ENCODE measurements at places on chromosomes 3 and 15. TPM values are rescaled to one million over a fixed set of nuclear protein-coding genes. Genes with fewer than 3 reads are reported as not detected.

GRCh38 chr15:25180606-25181292 lies 226.0 kb downstream of the SNRPN start:
- DNase-seq, result no peak

RTP2 gene
- total RNA-seq, result not detected

DNA sequence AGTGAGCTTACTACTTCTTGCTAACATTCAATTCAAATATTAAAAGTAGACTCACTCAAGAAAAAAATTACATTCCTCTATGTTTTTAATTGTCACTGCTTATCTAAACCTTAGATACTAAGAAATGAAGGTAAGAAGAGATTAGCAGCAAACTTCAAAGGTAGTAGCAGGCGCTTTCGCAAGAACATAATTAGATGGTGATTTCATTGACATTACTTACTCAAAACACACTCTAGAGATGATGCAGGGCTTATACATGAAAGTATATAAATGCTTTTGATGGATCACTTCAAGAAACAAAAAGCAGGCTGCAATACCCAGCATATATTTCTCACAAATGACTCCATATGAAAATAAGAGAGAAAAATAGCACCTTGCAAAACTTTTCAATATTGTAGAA lies 86.8 kb downstream of the FSIP1 start:
- DNase-seq, result no peak

DNA sequence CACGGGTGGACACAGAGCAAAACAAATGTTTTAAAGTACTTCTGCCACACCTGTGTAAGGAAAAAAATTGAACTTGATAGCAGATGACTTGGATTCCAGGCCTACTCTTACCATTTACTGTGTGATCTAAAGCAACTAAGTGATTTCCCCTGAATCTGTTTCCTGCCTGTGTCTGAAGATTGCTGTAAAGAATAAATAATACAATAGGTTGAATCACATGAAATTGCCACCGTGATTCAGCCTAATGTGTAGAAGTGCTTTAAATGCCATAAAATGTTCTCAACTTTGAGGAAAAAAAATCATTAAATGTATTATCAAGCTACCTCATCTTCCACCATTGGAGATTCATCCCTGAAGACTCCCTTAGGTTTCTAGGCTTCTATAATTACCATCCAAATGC lies 27.6 kb upstream of the NUDT16 start:
- DNase-seq, result no peak

DNA sequence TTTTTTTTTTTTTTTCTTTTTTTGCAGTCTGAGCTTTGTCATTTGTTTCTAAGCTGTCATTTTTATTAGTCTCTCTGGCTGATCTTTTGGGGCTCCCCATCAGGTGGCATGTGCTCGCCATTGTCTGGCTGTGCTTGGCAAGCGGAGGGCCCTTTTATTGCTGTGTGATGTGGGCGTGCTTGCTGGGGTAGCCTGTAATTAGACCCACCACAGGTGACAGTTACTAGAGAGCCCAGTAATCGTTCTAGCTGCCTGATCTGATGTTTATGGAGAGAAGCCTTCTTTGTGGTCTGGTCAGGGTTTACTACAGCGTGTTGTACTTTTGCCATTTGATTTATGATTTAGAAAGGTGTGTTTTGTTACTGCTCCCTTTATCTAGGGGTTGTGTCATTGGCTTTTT lies 179.9 kb downstream of the MCTP2 start:
- DNase-seq, result no peak

- no peak for DNase-seq
Measured at GRCh38 chr15:85571780-85572179, 191.4 kb downstream of the AKAP13 start.

DNA sequence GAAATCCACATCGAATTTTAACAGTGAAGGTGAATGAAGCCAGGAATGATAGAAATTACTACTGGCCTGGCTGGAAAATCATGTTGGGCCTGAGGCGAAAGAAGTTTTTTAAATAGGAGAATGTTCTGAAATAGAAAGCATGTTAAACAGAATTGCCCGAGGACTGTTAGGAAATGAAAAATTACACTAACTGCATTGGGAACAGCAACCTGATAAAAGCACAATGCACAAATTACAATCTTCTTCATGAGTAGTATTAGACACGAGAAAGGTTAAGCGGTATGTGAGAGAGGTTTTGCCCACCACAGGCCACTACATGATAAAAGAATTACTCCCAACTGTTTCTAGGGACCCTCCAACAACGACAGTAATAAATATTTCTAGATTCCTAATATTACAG lies 18.9 kb downstream of the GBE1 start:
- no peak for DNase-seq

DNA sequence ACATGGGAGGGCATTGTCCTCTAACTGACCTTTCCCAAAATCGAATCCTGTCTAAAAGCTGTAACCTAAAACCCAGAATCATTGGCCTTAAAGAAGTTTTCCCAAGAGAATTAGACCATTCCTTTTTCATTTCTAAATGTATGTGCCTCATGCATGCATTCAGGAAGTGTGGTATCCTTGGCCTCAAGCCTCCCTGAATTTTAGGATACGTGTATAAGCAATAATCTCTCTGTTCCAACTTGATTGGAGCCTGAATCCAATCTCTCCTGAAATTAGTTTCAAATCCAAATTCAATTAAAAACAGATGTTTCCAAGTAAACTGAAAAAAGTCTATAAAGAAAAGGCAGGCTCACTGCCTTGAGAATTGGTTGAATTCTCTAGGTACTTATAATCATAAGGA lies 86.0 kb upstream of the VEPH1 start:
- no peak for DNase-seq

CATSPER2 gene
- total RNA-seq, result 3.3 TPM

PCOLCE2 gene
- 4.5 TPM for total RNA-seq

DNA sequence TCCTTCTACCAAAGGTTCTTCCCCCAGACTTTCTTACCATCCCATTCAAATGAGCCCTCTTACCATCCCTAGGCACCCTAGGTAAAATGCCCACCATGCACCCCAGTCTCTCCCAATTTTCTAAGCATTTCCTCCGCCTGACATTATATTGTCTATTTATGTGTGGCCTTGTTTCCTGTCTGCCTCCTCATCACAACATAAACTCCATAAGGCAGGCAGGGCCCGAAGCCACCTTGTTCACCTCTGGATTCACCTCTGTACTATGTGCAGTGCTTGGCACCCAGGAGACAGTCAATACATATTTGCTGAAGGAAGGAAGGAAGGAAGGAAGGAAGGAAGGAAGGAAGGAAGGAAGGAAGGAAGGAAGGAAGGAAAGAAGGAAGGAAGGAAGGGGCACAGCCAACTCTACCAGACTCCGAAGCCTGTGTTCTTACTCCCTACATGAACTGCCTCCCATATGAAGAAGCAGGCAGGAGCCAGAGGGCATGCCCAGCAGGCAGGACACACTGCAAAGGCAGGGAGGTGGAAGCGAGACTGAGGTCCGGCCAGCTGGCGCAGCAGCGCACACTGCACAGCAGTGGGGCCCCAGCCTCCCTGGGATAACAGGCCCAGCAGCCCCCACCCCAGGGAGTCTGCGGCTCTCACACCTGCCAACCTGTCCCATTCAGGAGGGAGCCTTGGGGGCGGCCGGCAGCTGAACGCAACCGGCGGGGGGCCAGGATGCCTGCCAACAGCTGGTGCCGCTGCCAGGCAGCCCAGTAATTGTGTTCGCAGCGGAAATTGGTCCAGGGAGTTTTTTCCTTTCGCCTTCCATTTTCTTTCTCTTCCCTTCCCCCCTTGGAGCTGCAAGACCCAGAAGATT lies 106.0 kb upstream of the LINGO1 start:
- no peak for DNase-seq

GRCh38 chr3:64801856-64802255 lies 114.1 kb upstream of the ADAMTS9 start:
- no peak for DNase-seq

TMEM207 gene
- total RNA-seq, result not detected

- DNase-seq, result peak; percentile 79
Measured at GRCh38 chr3:129723558-129724324, 117.3 kb upstream of the PLXND1 start.

DNA sequence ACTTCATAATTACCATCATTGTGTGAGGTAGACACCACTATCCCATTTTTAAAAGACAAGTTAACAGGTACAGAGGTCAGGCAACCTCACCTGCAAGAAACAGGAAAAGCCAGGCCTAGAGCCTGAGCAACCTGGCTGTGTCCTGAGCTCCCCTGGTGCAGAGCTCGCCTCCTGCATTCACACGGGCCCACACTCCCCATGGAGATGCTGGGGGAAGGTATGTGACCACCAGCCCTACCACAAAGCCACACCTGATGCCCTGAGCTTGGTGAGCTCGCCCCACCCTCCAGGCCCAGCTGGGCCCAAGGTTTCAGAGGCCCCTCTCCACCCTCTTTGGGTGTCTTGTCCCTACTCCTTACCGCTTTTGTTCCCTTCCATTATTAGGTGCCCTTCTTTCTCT lies 1.2 kb upstream of the EFCAB12 start:
- no peak for DNase-seq

DNA sequence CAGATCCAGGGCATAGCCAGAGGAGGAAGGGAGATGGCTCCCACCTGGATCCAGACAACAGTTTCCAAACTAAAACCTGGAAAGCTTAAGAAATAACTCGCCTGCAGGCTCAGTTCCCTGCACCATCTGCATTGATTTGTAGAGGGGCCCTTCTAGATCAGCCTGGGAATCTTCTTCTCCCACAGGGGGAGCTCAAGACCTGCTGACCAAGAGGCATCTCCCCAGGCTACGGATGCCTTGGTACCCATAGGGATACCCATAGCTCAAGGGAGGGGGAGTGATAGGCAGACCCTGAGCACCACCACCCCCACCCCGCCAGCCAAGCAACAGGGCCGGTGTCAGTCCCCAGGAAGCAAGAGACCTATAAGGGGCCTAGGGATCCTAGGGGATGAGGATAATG lies 28.0 kb upstream of the DCLK3 start:
- DNase-seq, result peak; percentile 6

- DNase-seq, result peak; percentile 88
Measured at GRCh38 chr3:150293401-150294001, 114.6 kb upstream of the TSC22D2 start.

GRCh38 chr3:80606073-80606472 lies 838.3 kb upstream of the ROBO1 start:
- no peak for DNase-seq

- no peak for DNase-seq
Measured at GRCh38 chr3:129001101-129001805, at the start of gene EFCC1. TSS of gene EFCC1 (plus strand) at chr3:129001304. CDS start at chr3:129001629, 325 bp downstream.

- DNase-seq, result no peak
Measured at GRCh38 chr3:127215714-127216414, 22.9 kb downstream of the PRR23E start.

FBXO40 gene
- not detected for total RNA-seq

DNA sequence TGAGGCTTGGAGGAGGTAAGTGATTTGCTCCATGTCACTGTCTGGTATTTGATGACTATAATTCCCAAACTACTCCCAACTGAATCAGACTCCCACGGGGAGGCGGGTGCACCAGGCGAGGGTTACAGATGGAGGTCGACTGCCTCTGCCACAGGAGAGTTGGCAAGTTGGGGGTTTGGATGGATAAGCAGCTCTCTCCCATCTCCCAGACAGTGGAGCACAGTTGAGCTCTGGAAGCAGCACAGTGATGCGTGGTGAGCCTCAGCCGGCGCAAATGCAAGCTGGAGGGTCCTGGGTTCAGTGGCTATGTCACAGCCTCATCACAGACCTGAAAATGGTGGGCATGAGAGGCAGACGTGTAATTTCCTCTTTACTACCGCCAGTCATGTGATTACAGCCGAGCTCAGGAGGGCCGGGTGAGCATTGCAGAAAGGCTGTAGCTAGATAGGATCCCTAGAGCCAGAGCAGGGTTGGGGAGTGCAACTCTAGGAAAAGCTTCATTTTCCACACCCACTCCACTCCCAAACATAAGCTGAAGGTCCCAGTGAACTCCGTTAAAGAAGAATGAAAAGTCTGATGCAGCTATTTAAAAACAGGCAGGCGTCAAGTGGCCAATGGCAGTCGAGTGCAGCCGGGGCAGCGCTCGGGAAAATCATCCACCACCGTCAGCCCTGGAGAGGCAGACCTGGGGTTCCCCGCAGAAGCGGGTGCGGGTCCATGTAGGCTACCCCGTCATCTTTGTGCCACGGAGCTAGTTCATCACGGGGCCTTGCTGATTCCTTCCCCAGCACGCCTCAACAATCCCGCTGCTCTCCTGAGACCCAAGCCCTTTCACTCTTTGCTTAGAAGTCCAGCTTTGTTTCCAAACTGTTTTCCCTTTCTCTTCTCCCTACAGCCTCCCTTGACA lies 33.3 kb upstream of the VPS8 start:
- no peak for DNase-seq

DNA sequence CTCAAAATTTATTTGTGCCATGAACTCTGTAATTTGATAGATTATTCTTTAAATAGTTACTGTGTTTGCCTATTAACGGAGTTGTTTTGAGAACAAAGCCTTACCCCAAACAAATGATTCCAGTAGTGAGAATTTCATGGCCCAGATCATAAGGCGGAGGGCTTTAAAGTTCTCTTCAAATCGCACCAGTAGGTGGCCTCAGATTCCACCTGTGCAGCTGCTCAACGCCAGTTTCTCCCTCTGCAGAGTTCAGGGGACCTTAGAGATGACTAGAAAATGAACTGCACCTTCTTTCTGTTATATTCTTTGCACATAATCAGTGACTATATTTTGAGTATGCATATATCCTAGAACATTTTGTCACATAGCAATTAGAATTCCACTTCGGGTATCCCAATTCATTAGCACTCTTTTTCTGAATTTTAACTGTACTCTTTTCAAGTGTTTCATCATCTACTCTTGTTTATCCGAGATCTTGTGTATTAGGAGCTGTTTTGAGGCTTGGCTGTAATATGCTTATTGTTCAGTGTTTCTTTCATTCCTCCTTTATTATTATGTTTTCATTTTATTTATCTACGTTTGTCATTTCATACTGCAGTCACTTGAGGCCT lies 232.6 kb upstream of the CHRM5 start:
- DNase-seq, result no peak

- DNase-seq, result no peak
Measured at GRCh38 chr15:83268147-83268546, 16.3 kb downstream of the BNC1 start.

DNA sequence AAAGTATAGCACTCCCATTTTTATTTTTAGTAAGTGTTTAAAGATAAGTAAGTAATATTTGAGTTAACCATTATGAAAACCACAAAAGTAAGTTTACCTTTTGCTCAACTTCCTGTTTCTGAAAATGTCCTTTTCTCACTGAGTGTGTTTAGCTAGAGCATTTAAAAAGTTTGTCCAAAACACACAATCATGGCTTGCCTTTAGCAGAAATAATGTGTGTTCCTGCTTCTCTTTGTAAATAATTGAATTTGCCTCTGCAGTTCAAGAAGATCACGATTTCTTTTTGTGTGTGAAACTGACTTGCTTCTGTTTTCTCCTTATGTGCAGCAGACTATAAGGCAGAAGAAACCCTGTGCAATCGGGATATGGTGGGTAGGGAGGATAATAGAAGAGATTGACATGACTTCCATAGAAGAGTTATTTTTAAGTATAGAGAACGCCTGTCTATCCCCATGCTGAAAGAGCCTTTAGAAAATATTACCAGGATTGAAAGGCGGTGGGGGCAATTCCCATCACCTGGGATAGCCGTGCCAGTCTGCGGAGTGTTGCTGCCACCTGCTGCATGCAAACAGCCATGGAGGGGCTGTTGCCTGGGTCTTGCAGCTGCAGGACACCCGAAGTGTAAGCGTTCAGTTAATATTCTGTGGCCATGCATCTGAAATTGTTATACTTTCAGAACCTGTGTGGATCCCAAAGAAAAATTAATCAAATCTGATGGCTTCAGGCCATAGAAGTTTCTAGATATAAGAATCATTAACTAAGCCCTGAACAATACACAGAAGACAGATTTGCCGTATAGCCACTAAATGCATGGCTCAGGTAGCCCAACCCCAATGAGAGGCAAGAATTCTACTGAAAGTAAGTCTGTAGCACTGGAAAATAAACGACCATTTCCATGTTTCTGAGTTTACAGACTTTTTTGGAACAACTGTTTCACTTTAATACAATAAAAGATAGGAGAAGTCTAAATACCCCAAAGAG lies 2.4 kb upstream of the CD96 start:
- DNase-seq, result no peak

Measured in astrocyte (in vitro differentiated cells and primary cell).